Calu3 (cell line): ENCODE measurements at places on chromosomes 5 and 9.

- no peak for DNase-seq
These were observed 52.1 kb downstream of the TSSK1B start for GRCh38 chr5:113382731-113383130.

GRCh38 chr5:36886791-36887190 is 10.2 kb downstream of the NIPBL start:
- DNase-seq: no peak

GRCh38 chr9:97109194-97109811 is 70.4 kb upstream of the CTSV start:
- DNase-seq: peak; percentile 64

DNA sequence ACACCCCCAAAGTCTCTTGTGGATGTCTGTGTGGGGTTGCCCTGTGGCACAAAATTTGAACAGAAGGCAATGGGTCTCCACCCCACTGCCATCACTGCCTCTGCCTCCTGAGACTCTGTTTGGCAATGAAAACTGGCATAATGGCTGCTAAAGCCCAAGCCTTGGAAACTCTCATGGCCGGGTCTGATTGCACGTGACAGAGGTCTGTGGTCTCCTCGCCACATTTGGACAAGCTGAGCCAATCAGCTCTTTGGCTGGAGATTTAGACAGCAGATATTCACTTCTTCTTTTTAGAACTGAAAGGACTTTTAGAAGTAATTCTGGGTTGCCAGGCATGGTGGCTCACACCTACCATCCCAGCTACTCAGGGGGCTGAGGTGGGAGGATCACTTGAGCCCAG is 5.5 kb downstream of the GGTA1 start:
- no peak for DNase-seq

GRCh38 chr5:158164296-158165047 is 305.5 kb upstream of the CLINT1 start:
- DNase-seq: no peak

GRCh38 chr9:35044071-35044470 is 28.4 kb downstream of the VCP start:
- no peak for DNase-seq

DNA sequence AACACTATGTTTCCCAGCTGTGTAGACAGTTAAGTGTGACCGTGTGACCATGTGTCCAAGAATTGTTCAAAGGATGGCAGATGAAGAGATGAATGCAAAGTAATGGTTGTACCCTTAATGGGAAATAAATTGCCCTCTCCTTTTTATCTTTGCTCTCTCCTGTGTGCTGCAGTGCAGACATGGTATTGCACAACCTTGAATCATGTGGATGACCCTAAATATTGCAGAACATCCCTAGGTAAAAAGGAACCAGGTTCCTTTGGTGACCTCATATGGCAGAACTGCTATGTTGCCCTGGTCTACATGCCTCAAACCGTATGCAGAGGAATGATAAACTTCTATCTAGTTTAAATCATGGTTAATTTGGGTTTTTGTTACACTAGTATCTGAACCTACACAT is 81.7 kb upstream of the CTNND2 start:
- no peak for DNase-seq

- no peak for DNase-seq
These were observed 845 bp upstream of the NR4A3 start for GRCh38 chr9:99820685-99821395.

GRCh38 chr9:117486426-117486825 is 71.6 kb upstream of the ASTN2 start:
- no peak for DNase-seq
